NCI-H510A treated with DMSO at 0.1 percent for 48 hours (cell line): ENCODE measurements at places on chromosomes 2 and 18.

DNA sequence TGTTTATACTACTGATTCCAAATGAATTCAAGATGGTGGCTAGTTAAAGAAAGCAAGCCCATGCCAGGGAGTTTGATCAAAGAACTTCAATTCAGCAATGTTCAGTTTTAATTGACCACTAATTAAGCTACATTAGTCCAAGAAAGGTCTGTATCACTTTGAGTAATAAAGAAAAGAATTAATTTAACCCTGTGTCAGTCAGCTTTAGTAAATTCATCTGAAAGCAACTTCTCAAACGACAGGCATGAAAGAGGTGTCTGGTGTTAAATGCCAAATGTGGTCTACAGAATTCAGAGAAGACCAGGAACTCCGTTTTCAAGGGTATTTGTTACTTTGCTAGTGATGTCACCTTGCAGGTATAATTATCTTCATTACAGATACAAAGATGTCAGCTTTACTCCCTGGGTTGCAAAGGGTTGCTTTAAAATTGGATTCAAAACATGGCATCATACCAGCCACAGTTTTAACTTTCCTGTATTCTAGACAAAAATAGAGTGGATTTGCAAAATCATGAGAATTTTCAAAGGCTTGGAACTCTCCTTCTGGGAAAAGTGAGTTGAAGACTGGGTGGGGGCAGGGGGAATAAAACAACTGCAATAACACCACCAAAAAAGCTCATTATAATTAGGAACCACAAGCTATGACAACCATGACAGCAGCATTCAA, 281.5 kb downstream of the TCF4 start:
- DNase-seq: no peak

DNA sequence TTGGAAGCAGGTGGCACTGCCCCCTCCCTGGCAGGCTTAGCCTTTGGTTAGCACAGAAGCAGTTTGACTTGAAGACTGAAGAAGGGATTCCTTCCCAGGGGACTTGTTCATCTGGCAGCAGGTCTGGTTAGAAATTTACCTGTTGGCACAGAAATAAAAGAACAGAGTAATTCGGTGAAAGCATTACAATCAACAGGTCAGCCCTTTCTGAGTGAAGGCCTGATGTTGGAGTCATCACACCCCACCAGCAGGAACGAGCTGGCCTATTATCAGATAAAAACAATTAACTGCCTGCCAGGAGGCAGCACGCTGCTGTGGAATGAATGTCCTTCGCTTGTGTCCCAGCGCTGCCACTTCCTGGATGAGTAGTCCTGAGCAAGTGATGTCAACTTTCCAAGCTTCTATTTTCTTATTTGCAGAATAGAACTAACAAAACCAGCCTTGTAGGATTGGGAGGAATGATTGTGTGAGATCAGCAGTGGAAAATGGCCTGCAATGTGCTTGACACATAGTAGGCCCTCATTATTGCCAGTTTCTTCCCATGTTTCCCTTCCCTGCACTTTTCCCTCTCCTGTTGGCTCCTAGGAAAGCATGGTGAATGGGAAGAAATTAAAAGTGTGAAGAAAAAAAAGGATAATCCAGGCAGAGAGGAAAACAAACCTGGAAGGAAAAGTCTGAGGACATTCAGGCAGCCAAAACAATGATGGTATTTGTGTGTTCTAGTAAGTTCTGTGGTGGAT, 29.0 kb downstream of the LGALSL start:
- no peak for DNase-seq

DNA sequence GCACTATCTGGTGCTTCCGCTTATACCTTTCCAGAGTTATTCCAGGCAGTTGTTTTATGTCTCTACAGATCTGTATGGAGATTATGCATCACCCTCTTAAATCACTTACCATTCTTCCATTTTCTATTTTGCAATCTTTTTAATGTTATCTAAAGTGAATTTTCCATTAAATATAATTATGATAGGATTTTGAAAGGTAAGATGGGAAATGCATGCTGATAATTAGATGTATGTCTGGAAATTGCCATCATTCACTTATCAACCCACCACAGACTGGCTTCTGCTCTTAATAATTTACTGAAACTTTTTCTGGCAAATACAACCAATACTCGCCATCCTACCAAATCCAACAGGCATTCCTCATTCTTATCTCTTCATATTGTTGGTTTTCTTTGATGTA, 227.4 kb upstream of the MC4R start:
- no peak for DNase-seq

DNA sequence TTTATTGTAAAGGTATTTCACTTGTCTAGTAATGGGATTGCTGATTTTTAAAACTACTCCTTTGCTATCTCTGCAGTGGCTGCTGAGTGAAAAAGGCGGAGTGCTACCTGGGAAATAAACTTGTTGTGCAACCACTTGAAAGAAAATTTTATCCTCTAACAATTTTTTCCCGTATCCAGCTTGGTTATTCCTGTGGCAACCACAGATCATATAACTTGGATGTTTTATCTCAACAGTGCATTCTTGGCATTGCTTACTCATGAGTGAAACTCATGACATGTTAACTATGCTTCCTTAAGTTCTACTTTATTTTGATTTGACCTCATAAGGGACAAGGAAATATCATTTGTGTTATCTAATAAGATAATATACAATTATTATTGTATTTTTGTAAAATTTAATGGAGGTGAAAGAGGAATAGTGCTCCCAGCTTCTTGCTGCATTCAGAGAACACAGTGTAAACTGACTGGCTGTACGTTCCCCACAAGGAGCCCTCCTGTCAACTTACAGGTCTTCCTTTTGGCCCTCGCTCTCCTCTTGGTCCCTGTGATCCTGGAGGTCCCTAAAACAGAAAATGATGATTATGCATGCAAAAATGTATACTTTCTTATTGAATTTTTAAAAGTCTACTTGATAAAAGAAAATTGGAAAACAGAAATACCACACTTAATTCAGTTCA, 82.7 kb downstream of the COL5A2 start:
- no peak for DNase-seq

DNA sequence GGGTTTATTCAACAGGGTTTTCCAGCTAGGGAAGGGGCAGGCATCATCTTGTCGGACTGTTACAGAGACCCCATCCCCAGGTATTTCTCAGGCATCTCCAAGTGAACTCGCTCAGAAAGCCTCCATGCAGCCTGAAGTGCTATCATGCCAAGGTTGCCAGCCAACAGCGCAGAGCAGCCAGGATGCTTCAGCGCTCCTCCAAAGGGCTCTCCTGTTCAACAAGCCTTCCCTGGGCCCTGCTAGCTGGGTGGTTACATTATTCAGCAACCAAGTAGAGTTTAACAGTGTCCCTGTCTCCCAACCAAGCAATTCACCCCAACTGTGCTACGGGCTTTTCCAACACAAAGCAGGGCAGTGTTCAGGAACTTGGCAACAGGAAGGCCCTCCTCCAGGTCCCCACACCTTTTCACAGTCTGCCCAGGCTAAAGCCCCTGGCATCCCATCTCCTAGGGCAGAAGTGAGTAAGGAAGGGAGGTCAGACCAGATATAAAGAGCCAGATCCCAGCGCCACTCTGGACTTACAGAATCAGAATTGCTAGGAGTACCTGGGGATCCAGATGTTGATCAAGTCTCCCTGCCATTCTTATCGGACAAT, 52.9 kb downstream of the ZBTB7C start:
- no peak for DNase-seq

DNA sequence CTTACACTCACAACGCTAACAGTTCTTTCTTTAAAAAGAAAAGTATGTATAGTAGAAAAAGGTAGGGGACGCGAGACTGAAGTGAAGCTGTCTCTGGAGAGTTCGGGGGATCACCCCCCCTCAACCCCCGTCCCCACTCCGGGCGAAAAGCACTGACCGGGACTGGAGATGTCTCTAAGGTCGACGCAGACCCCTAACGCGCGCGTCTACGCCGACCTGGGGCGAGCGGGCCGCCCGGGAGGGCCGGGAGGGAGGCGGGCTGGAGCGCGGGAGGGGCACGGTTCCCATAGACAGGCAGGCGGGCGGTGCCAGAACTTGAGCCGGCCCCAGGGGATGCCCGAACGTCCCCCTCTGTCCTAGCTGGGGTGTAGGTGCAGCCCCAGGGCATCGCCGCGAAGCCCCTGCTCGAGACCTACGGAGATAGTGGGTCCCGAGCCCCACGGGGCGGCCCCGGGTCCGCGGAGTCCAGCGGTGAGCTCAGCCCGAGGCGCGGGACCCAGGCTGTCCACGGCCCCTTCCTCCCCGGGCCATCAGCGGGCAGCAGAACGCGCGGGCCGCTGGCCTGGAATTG, 82.2 kb downstream of the CHRNA1 start:
- DNase-seq: peak; percentile 79

- no peak for DNase-seq
Observed at GRCh38 chr18:3984163-3984757, 470.8 kb downstream of the DLGAP1 start.

- DNase-seq: no peak
Observed at GRCh38 chr2:10367472-10368439, 65.1 kb downstream of the HPCAL1 start.

DNA sequence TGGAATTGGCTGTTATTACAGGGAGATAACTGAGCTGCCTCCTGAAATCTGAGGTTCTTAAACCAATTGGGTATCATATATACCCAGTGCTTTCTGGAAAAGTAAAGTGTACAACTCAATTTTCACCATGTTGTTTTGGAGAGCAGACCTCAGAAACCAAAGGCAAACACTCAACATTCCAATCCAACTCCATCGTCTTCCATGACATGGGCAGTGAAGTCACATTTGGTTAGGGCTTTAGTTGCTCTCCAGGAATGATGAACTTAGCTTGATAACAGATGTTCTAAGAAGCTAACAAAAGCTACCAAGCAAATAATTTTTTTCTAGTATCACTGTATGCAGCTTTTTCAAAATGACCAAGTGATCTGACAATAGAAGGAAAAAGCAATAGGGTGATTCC, 107.0 kb upstream of the SLC35G4 start:
- no peak for DNase-seq

- DNase-seq: peak; percentile 81
Observed at GRCh38 chr2:193693758-193694157, 1499.0 kb upstream of the TMEFF2 start.

- no peak for DNase-seq
Observed at GRCh38 chr2:60741576-60741975, 14.5 kb upstream of the PAPOLG start.

- DNase-seq: no peak
Observed at GRCh38 chr2:38448692-38449410, 71.8 kb upstream of the ATL2 start.

DNA sequence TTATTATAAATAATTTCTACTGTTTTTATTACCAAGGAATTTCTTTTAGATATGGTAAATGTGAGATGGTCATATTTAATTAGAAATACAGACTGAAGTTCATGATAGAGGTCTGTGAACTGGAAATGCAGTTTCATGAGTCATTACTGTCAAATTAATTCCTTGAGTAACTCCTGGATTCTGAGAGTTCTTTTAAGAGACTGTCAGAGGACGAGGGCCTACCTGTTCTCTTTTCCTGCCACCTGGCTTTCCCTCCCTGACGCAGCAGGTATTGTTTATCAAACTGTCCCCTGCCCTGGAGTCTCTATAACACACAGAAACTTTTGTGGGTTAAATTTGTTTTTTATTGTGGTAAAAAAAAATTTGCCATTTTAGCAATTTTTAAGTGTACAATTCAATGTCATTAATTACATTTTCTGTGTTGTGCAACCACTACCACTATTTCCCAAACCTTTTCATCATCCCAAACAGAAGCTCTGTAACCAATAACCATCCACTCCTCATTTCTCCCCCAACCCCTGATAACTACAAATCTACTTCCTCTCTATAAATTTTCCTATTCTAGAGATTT, 142.6 kb downstream of the DIS3L2 start:
- DNase-seq: no peak

DNA sequence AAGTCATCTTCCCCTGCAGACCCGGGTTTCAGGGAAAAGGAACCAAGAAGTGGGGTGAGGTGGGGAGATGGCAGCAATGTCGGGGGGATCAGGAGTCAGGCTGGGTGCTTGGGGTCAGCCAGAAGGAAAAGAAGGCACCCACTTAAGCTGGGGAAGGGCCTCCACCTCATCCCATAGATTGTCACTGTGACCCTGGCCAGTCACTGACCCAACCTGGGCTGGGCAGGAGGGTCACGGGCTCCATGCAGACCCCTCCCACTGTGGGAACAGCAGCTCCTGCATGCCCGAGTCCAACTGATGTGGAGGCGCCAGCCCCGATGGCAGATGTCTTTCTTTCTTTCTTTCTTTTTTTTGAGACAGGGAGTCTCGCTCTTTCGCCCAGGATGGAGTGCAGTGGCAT, 53.6 kb upstream of the HAAO start:
- DNase-seq: no peak

DNA sequence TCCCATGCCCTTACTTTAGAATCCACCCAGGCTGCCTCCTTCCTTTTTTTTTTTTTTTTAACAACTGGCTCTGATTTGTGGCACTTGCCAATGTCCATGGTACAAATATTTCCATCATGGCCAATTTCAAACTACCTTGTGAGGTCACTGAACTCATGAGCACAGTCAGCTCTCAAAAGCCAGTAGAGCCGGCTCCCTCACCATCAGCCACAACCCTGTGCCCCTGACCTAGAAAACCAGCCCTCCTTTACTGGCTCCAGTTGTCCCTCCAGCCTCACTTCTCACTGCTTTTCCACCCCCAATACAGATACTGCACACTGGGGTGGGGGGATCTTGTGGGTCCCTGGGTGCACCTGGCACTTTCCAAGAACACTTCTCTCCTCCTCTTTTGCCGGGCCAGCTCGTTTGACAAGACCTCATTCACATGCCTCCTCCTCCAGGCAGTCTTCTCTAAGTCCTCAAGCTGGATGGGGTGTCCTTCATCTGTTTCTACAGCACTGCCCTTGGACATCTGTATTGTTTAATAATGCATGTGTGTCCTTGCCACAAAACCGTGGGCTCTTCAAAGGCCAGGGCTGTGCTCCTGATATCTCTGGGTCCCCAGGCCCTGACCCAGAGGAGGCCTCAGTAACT, 35.5 kb downstream of the SDC1 start:
- DNase-seq: no peak

- DNase-seq: peak; percentile 86
Observed at GRCh38 chr2:136423516-136423996, 305.6 kb upstream of the CXCR4 start.

- no peak for DNase-seq
Observed at GRCh38 chr2:155033652-155034051, 335.2 kb downstream of the KCNJ3 start.

GRCh38 chr2:75532488-75532887, 28.3 kb downstream of the EVA1A start:
- no peak for DNase-seq

DNA sequence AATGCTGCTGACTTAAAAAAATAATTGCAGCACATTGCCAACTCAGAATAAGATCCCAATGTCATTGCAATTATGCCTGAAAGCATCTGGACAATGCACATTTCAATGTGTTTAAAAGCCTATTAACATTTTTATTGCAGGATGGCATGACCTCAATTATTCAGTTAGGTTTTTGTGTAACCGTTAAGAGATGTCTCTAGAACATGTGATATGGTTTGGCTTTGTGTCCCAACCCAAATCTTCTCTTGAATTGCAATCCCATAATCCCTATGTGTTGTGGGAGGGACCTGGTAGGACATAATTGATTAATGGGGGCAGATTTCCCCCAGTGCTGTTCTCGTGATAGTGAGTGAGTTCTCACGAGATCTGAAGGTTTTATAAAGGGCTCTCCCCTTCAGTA, 43.2 kb upstream of the ZC3H15 start:
- DNase-seq: no peak
